ENCODE measurements at places on chromosomes 13 and 19.

- DNase-seq: no peak
These were observed 371.1 kb downstream of the PCDH9 start for GRCh38 chr13:66859078-66859477.

- no peak for DNase-seq
These were observed 15.5 kb downstream of the SLC25A30 start for GRCh38 chr13:45402641-45403040.

DNA sequence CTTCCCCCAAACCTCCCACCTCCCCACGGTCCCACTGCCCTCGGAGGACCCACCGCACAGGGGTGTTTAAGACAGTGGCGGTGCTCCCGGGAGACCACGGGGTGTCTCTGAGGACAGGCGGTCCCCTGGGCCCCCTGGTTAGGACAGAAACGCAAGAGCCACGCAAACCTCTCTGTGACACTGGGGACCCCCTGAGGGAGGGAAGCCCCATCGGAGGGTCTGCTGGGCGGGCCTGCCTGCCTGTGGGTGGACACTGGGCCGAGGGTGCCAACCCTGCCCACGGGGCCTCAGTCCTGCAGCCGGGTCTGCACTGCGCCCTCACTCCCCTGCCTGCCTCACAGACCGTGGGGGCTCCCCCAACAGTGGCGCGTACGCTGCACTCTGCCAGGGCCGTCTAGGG lies 17.5 kb downstream of the MCF2L start:
- no peak for DNase-seq

DNA sequence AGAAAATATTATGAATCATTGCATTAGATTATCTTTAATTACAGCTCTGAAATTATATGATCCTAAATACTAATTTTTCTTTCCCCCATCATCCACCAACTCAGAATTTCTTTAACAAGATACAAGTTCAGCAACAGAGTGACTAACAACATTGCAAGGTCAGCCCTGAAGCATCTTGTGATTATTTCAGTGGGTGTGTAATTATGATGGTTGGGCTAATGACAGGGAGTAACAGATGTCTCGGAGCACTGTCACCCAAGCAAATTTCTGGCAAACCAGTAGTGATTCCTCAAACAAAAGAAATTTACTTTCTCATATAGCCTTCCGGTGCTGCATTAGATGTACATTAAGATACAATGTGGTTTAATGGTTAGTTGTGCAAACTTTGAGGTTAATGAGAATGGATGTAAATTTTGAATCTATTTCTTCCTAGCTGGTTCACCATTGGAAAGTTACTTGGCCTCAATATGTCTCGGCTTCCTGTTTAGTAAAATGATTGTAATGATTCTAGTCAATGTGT lies 238.9 kb downstream of the ITGBL1 start:
- DNase-seq: no peak

DNA sequence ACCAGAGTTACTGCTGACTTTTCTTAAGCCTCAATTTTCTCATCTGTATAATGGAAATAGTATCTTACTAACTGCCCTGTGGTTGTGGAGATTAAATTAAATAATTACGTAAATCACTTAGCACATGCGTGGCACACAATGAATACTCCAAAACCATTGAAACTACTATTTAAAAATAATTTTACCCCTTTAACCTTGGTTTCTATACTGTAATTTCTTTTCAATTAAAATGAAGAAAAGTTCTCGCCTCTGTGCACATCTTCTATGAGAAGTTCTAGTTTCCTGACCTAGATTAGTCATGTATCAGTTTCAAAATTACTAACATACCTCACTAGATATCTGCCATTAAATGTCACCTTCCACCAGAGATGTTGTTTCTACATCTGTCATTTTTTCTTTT lies 5.7 kb downstream of the SLITRK1 start:
- DNase-seq: no peak

GRCh38 chr13:34863360-34864135 lies 78.5 kb upstream of the NBEA start:
- DNase-seq: no peak

GRCh38 chr13:73168226-73168952 lies 109.6 kb downstream of the KLF5 start:
- DNase-seq: no peak

DNA sequence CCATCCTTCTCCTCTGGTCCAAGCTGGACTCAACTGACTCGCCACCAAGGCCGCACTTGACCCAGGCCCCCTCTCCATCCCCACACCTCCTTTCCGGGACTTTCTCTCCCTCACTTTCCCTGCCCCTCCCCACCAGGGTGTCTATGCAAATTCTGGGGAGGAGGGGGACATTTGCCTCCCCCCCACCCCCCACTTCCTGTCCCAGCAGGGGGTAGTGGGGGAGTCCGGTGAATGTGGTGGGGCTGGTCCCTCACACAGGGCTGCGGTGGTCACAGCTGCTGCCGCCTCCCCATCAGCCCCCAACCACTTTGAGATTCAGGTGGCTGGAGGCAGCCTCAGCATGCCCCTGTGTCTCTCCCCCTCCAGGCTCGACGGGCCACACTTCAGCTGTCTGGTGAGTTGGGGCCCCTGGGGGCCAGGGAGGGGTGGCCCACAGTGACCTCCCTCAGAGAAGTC lies 870 bp downstream of the SPIB start:
- DNase-seq: no peak

DNA sequence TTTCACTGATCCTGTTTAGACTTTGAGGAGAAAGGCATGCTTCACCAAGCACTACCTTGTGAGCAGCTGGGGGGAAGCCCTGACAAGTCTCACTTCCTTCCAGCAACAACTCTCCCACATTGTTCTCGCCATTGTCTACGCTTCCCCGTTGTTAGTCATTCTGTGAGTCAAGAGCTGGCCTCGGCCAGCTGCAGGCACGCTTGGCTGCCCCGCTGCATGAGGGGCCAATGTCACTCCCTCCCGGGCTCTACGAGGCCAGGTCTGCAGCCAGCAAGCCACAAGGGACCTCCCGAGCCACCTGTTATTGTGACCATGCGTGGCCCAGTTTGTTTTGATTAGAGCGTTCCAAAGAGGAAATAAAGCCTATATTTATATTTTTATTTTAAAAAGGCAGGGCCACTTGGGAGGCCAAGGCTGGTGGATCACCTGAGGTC lies 220.9 kb downstream of the FOXO1 start:
- no peak for DNase-seq

- peak; percentile 60 for DNase-seq
These were observed 14.4 kb downstream of the CAPN12 start for GRCh38 chr19:38729653-38730469.

DNA sequence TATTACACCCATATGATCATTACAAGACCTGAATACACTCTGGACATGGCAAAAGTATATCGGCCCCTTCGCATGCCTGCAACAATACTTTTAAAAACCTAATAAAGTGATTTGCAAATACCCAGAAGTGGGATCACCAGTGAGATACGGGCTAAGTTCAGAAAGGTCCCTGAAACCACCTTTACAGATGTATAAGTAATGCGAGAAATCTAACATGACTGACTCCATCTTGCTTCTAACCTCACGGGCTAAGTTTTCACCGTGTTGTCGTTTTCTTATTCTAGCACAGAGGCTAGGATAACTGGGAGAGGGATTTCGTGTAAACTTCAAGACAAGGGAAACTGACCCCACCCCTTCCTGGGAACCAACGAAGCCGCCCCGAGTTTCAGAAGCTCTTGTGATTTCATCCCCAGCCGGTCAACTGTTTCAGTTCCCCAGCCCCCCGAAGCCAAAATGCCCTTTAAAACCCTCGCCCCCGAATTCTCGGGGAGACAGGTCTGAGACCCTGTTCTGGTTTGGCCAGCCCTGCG lies 703 bp downstream of the NEK3 start:
- DNase-seq: no peak

GRCh38 chr13:47117268-47117667 lies 220.4 kb upstream of the HTR2A start:
- no peak for DNase-seq

Data from activated T-helper 1 cell treated with Interleukin-2 at 50 U/mL for 16 hours (primary cell).